T-helper 17 cell (primary cell): ENCODE measurements at places on chromosomes 4 and X.
A peak's percentile ranks its signal among the peaks of the same experiment; 100 is the strongest.

DNA sequence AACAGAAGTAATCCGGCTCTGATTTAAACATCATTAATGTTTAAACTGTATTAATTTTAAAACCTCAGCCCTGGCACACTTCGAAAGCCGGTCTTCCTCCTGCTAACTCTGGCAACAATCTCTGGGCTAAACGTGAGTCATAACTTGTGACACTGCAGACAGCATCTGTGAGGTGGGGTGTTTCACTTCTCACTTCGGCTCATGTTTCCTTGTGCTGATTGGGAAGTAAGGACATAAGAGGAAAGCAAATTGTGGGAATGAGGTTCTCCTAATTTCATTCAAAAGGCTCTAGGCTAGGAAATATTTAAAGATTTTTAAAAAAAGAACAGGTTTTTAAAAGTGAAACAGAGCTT, 139.9 kb upstream of the USP9X start:
- no peak for DNase-seq
- no peak overlapping the region for H3K27ac ChIP-seq
- no peaks in the 10 kb centered on the region for H3K36me3 ChIP-seq
- H3K4me3 ChIP-seq: no peak overlapping the region
- H3K4me1 ChIP-seq: peaks cover 2% of the 10 kb centered on the region

- H3K27ac ChIP-seq: peak overlapping the region; percentile 89
- no peak for DNase-seq
- H3K27me3 ChIP-seq: no peaks in the 10 kb centered on the region
- H3K36me3 ChIP-seq: peaks cover 2% of the 10 kb centered on the region
- peak overlapping the region; percentile 89 for H3K4me3 ChIP-seq
Observed at GRCh38 chr4:11471618-11472017, 42.9 kb upstream of the HS3ST1 start.

DNA sequence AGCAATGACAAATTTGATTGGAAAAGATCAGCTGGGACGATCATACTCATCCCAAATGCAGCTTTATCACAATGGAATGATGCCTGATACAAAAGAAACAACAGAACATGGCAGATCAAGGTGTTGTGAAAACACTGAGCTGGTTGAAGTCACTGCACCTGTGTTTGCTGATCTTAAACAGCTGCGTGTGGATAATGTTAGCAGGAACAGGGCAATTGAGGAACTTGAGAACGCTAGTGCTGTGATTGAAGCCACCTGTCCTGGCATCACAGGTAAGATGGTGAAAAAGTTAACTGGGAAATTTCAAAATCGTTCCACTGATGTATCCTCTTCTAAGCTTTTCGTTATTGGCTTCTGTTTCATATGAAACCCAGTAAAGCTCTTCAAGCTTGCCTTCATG, 27.4 kb upstream of the SOD3 start:
- peaks cover 5% of the 10 kb centered on the region for H3K27me3 ChIP-seq
- DNase-seq: no peak
- no peak overlapping the region for H3K4me3 ChIP-seq
- peaks cover 3% of the 10 kb centered on the region for H3K36me3 ChIP-seq

- peaks cover 24% of the 10 kb centered on the region for H3K4me1 ChIP-seq
- no peaks in the 10 kb centered on the region for H3K36me3 ChIP-seq
- peak overlapping the region; percentile 96 for H3K4me3 ChIP-seq
- no peak for DNase-seq
- H3K27ac ChIP-seq: peak overlapping the region; percentile 93
Observed at GRCh38 chrX:149630681-149631233, 835 bp downstream of the TMEM185A start.

DNA sequence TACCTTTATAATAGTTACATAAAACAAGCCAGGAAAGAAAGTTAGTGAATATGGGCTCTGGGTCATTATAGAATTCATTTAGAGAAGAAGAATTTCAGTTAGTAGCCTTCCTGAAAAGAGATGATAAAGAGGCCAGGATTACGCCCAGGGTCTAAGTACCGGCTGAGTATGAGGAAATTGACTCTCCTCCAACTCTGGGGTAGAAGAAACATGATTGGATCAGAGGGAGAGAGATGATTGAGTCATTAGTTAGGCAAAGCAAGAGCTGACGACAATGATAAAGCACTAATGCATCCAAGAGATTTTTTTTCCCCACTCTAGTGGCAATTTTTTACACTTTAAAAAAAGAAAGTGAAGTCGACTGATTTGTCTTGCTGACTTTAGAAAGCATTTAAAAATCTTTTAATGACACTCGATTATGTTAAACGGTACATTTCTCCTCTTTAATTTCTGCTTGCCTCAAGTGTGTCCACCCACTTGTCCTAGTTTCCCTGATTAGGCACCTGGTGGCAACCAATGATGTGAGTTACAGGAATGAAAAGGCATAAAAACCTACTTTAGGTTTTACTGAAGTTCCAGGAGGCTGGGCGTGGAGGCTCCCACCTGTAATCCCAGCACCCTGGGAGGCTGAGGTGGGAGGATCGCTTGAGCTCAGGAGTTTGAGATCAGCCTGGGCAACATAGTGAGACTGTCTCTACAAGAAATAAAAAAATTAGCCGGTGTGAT, 37.3 kb upstream of the IGFBP7 start:
- H3K4me1 ChIP-seq: no peaks in the 10 kb centered on the region
- no peak overlapping the region for H3K27ac ChIP-seq
- no peaks in the 10 kb centered on the region for H3K36me3 ChIP-seq
- no peak for DNase-seq
- peaks cover 30% of the 10 kb centered on the region for H3K27me3 ChIP-seq

DNA sequence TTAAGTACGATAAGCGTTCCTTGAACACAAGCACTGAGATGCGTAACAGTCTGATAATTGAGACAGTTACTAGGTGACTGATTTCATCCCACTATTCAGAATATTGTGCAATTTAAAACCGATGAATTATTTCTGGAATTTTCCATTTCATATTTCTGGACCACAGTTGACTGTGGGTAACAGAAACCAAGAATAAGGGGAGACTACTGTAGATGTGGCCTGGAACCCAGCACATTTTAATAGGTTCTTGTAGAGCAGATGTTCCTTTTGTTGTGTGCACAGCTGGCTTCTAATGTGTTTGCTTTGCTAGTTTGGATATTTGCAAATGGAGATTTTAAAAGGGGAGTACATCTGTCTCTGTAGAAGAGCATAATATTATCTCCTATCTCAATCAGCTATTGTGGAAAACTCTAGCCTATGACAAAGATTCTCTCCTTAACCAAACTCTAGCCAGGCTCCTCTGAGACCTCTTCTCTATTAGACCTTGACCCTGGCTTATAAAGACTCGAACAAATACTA, 16.4 kb downstream of the NAAA start:
- H3K4me1 ChIP-seq: peaks cover 8% of the 10 kb centered on the region
- no peak for DNase-seq
- H3K27me3 ChIP-seq: no peaks in the 10 kb centered on the region
- H3K36me3 ChIP-seq: peaks cover 11% of the 10 kb centered on the region

DNA sequence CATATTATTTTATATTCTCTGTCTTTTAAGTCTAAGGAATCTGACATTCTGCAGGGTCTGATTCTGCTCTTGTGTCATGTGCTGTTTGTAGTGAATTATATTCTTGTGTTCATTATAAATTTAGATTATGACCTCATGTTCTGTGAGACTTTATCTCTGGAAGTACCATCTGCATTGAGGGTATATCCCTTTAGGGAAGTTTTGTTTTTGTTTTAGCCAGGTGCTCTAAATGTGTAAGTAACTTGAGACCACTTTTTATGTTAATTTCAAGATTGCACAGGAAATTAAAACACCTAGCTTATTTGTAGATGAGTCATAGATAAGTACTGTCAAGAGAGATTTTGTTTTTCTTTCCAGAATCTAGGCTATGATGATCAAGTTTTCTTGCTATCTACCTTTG, 35.0 kb upstream of the DKK2 start:
- H3K4me3 ChIP-seq: no peak overlapping the region
- peaks cover 9% of the 10 kb centered on the region for H3K27me3 ChIP-seq
- H3K27ac ChIP-seq: no peak overlapping the region

DNA sequence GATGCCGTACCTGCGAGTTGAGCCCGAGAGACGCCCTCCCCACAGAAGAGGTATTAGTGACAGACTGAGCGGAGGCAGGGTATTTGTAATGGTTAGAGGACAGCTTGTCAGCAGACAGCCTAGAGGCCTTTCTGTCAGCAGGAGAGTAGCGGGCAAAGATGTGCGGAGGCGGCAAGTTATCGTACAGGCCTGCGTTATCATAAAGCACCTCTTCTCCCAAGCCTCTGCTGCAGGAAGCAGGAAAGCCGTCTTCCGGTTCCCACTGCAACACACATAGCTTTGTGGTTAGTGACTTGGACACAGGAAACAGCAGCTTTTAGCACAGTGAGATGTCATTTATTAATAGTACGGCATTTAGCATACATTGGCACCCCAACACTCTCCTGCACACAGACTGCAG, 158.3 kb downstream of the AFAP1 start:
- H3K27ac ChIP-seq: peak overlapping the region; percentile 79
- peak overlapping the region; percentile 61 for H3K4me3 ChIP-seq
- H3K27me3 ChIP-seq: no peaks in the 10 kb centered on the region
- H3K36me3 ChIP-seq: peaks cover 9% of the 10 kb centered on the region

DNA sequence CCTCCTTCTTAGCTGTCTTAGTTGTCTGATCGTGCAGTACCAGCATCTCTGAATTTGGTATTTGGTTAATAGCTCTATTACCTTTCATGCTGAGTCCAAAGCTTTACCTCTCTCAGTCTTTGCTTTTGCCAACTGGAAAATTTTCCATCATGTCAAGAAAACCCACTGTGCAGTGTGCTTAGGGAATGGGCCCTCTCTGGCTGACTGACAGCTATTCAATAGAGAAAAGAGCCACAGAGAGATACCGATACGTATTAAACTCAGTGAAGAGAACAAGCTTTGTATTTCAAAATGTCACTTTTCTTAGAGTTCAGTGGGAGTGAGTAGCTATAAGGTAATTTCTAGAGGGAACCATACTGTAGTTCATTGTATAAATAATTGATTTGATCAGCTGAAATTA, 1507.1 kb downstream of the C4orf33 start:
- H3K4me1 ChIP-seq: no peaks in the 10 kb centered on the region
- H3K4me3 ChIP-seq: no peak overlapping the region
- DNase-seq: no peak
- no peak overlapping the region for H3K27ac ChIP-seq

DNA sequence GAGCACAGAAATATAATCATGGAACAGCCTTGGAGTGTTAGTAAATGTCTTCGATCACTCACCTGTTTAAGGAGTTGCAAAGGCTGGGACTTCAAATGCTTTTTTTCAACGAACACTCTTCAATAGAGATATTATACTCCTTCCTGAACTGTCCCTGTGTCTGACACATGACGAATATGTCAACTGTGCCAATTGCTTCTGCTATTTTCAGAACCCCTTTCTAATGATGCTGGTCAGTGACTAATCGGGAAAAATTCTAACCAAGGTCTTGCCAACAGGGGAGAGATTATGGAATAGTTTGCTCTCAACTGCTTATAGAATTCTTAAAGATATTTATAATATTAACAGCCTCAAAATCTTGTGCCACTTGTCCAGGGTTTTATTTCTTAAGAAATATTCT, 8.5 kb upstream of the KLHL34 start:
- peaks cover 16% of the 10 kb centered on the region for H3K27me3 ChIP-seq
- peaks cover 3% of the 10 kb centered on the region for H3K36me3 ChIP-seq
- no peaks in the 10 kb centered on the region for H3K4me1 ChIP-seq
- H3K27ac ChIP-seq: no peak overlapping the region
- no peak overlapping the region for H3K4me3 ChIP-seq

DNA sequence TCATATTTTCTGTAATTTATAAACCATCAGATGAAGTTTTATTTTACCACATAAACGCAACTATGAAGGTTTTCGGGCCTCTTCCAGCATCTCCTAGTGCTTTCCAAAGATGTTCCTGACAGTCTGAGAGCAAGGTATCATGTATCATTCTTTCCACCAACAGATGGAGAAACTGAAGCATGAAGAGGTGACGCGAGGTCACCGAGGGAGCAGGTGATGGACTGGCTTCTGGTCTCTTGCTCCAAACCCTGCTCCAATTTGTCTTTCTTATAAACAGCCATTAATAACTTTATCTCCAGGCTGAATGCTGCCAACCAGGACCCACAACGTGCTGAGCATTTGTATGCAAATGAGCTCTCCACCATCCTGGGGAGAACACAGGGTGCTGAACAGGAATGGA, 86.3 kb upstream of the MAML3 start:
- no peak overlapping the region for H3K4me3 ChIP-seq
- no peak for DNase-seq
- H3K27me3 ChIP-seq: peaks cover 37% of the 10 kb centered on the region
- H3K36me3 ChIP-seq: no peaks in the 10 kb centered on the region

DNA sequence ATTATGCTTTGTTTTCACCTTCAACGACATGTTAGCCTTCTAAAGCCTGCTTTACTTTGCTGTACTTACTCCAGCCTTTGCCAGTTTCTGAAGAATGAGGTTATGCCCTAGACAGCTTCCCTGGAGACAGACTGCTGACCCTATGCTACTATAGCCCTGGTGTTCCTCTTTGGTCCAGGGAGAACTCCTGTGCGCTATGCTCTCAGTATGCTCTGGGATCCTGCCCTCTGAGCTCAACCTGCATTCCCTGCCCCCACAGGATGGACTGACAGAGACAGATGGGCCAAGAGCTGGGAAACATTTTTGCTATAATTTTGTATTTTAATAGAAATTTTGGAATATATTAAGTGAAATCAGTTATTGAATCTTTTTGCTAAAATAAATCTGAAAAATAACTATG, 425.9 kb downstream of the TMA16 start:
- H3K36me3 ChIP-seq: no peaks in the 10 kb centered on the region
- H3K27ac ChIP-seq: no peak overlapping the region
- no peaks in the 10 kb centered on the region for H3K27me3 ChIP-seq
- no peaks in the 10 kb centered on the region for H3K4me1 ChIP-seq

GRCh38 chrX:43676971-43677572, 21.0 kb downstream of the MAOA start:
- no peak for DNase-seq
- H3K4me1 ChIP-seq: peaks cover 6% of the 10 kb centered on the region
- H3K27ac ChIP-seq: no peak overlapping the region
- peak overlapping the region; percentile 45 for H3K4me3 ChIP-seq
- H3K27me3 ChIP-seq: no peaks in the 10 kb centered on the region
- H3K36me3 ChIP-seq: no peaks in the 10 kb centered on the region

GRCh38 chrX:16444353-16444752, 205.6 kb upstream of the S100G start:
- DNase-seq: no peak
- H3K4me1 ChIP-seq: no peaks in the 10 kb centered on the region
- H3K36me3 ChIP-seq: no peaks in the 10 kb centered on the region
- no peak overlapping the region for H3K4me3 ChIP-seq

DNA sequence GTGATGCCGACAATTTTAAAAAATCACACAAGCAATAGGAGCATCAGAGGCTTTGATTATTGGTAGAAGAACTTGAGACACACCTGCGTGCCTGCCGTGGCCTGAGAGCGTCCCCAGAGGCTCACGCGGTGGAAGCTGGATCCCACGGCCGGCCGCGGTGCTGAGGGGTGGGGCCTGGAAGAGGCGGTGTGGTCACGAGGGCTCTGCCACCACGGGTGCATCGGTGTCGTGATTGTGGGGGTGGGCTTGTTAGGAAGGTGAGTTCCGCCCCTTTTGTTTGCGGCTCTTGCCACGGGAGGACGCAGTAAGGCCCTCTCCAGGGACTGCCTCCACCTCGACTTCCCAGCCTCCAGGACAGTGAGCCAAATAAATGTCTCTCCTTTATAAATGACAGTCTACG, 77.2 kb upstream of the ADRA2C start:
- H3K4me3 ChIP-seq: no peak overlapping the region
- no peak for DNase-seq
- H3K27me3 ChIP-seq: peaks cover 31% of the 10 kb centered on the region
- H3K4me1 ChIP-seq: no peaks in the 10 kb centered on the region
- no peak overlapping the region for H3K27ac ChIP-seq

GRCh38 chrX:22746081-22746480, 253.7 kb upstream of the DDX53 start:
- DNase-seq: no peak
- peaks cover 6% of the 10 kb centered on the region for H3K27me3 ChIP-seq
- H3K4me1 ChIP-seq: no peaks in the 10 kb centered on the region
- no peaks in the 10 kb centered on the region for H3K36me3 ChIP-seq
- H3K4me3 ChIP-seq: no peak overlapping the region

- H3K4me3 ChIP-seq: no peak overlapping the region
Observed at GRCh38 chrX:53125506-53125905, 31.6 kb downstream of the KANTR start.
